ENCODE measurements at places on chromosomes 3 and 15.

GRCh38 chr3:115961380-115961779, 338.1 kb downstream of the GAP43 start:
- no peak for DNase-seq

- no peak for DNase-seq
These were observed 157.9 kb downstream of the OSBPL10 start for GRCh38 chr3:31823184-31823583.

GRCh38 chr15:39554746-39555387, 26.0 kb upstream of the THBS1 start:
- DNase-seq = no peak

DNA sequence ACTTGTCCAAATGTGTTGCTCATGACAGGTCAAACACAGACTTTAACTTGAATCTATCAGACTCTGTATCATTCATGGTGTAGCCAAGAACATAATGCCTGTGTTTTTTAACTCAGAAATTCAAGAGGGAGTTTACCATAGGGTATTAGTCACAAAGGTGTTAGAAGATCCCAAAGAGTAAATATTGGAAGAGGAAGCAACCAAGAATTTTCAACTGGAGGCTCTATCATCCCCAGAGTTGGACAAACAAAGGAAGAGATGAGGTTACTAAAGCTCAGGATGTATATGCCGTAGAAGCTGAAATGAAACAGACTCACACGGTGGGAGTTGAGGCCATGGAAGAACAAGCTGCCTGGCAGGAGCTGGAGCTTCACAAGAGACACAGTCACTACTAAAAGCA, 116.2 kb upstream of the COL8A1 start:
- DNase-seq = no peak

DNA sequence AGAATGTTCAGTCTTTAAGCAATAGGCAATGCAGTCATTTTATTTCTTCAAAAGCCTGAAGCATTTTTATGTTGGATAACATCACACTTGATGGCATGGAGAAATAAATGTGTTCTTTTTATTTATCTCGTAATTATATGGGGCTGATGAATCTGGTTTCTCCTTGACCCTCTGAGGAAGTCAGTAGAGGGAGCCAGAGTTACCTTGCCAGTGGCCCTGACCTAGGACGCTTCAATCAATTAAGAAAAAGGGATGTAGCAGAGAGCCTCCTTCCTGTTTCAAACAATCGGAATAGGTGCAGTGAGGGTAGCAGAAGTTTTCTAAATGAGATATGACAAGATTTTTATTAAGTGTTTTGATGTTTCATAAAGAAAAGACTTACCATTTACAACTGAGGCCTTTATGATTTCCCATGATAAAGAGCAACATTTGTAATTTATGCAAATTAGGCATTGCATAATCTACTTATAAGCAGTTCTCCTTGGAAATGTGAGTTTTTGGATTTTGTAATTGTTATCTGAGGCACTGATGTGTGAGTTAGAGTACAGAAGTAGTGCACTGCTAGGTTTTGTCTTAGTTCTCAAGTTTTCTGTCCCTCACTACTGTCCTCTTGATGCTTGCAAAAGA, 129.1 kb downstream of the RAP2B start:
- DNase-seq = no peak

DNA sequence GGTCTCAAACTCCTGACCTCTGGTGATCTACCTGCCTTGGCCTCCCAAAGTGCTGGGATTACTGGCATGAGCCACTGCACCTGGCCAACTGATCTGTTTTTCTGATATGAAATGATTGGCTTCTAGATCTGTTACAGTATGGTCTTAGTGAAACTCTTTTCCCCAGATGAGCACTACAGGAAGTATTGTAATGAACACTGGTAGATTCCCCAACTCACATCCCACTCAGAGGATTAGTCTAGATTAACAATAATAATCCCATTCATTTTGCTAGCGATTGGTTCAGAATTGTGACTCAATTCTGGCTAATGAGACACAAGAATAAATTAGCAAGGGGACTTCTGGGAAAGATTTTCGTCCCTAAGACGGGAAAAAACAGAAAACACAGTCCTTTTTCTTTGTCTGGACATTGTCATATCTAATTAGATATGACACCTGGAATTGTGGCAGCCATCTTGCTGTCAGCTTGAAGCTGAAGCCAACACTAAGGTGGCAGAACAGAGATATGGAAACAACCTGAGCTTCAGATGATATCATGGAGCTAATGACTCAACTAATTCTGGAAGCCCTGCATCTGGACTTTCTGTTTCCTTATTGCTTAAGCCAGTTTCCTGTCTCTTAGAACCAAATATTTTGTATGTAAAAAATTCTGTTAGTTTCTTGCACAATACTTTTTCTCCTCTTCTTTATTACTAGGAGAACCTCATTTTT, 17.4 kb upstream of the NPTN start:
- DNase-seq = no peak

GRCh38 chr15:89198934-89199333, 22.4 kb downstream of the RLBP1 start:
- DNase-seq = no peak

DNA sequence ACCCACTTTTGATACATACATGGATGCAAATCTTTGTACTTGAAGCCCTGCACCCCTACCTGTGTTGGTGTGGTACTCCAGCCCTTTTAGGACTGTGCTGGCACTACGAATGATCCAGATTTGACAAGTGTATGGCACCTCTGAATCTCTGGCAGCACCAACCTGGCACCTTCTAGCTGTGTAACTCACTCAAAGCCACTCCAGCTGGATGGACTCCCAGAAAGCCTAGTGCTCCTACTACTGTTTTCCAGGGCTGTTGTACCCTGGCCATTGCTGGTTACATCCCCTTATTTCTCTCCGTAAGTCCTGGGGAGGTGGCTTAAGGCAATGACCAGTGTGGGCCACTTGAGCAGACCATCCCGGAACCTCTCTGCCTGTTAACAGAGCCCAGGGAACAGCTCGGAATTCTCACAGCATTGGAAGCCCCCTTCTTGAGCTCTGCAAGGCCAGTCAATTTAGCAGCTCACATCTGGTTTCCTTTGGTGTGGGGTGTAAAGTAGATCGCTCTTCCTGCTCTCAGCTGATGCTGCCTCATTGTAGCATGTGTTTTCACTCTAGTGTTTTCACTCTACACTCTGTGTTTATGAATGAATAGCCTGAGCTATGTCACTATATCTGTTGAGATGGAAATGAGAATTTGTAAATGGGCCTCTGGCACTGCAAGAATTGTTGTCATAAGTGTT, 12.2 kb downstream of the CALML4 start:
- DNase-seq = no peak

- no peak for DNase-seq
These were observed 41.6 kb downstream of the RAF1 start for GRCh38 chr3:12622335-12622734.

DNA sequence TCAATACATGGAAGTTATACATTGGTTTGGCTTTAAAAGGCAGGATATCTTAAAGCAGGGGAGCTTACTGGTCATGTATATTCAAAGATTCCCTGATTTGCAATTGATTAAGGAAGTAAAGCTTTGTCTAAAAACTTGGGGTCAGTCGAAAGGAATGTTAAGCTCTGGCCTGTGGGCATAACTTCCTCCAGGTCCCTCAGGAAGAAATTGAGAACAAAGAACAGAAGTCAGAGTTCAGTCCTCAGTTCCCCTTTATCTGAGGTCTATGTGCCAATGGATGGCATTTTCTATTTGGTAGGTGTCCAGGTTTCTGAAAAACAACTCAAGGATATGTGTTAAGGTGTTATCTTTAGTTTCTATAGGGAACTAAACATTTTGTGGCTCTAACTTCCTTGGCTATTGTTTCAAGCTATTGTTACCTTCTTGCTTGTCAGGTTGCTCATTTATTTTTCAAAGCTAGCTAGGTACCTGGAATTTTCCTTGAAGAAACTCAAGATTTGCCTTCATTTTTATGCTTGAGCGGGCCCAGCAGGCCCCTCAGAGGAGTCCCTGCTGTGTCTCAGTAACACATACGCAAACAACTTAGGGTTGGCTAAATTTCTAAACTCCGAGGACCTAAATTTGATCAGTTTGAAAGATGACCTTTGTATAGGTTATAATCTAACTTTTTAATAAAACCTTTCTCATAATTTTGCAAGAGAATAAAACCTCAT, 135.0 kb upstream of the UBE2E2 start:
- DNase-seq = no peak

GRCh38 chr3:160012108-160012507, 23.5 kb downstream of the IL12A start:
- DNase-seq = no peak

GRCh38 chr3:12345141-12345561, 56.3 kb downstream of the PPARG start:
- no peak for DNase-seq

Measured in stimulated activated CD4-positive, alpha-beta T cell treated with anti-CD3 and anti-CD28 coated beads, Interleukin-1b, Interleukin-23, amount 100 ng/mL, for 1 hour (primary cell).